CD8-positive, alpha-beta T cell (primary cell): ENCODE measurements at places on chromosomes 7 and 10.

- no peak for DNase-seq
Measured at GRCh38 chr10:72049969-72050781, 38.2 kb downstream of the SPOCK2 start.

DNA sequence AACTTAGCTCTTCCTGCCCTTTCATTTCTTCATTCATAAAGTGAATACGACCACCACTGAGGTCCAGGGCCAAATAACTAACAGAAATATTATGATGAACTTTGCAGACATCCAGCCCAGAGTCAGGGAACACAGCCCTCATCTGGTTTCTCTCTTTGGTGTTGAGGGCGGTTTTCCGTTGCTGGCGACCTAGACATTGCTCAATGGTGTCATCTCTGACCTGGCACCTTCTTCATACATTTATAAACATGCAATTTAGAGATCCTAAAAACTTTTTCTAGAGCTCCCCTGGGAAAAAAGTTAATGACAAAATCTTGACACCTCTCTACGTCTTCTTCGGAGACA lies 324 bp upstream of the TET1 start:
- DNase-seq, result no peak

DNA sequence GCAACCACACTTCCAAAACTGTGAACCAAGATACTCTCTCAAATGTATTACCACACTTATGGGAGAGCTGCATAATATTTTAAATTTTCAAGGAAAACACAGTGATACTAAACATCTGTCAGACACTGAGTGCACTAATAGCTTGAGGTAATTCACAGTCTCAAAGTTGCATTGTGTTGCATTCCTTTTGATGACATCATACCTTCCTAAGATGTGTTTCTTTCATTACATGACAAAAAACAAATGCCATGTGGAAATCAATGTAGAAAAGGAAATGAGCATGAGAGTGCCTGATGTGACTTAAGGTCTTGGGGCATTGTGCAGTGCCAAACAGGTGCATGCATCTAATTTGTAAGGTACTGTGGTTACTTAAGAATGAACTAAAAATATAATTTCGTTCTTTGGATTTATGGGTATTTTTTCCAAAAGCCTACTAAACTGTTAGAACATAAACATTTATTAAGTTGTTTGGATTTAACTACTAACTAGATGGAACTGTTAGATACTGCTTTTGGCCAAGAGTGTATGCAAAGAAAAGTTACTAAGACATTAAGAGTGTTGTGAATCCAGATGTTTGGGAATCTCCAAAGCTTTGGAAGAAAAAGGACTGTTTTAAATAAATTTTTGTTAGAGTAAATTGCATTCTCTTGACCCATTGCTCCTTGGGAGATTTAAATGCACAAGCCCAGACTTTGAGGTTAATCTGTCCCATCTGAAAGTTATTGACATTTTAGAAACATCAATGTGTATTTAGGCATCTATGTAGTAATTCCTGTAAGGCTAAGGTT lies 496.2 kb upstream of the SEMA3D start:
- DNase-seq, result no peak

GRCh38 chr7:27602766-27603165 lies 59.9 kb downstream of the HIBADH start:
- no peak for DNase-seq

DNA sequence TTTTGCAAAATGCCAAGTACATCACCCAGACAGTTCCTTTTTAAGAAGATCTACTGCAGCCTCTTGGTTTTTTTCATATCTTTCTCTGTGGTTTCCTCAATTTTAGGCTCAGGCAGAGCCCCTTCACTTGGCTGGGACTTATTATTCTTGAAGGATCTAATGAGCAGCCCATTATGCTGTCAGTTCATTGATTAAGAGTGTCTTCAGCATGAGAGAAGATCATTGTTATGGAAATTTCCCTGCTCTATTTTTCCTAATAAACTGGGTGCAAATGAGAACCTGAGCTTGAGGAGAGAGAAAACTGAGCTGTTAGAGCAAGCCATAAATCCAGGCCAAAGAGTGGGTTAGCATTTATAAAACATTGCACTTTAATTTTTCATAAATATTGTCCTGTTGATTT lies 146.5 kb downstream of the SEC23IP start:
- DNase-seq, result no peak

GRCh38 chr10:11154333-11154732 lies 136.7 kb downstream of the CELF2 start:
- no peak for DNase-seq

DNA sequence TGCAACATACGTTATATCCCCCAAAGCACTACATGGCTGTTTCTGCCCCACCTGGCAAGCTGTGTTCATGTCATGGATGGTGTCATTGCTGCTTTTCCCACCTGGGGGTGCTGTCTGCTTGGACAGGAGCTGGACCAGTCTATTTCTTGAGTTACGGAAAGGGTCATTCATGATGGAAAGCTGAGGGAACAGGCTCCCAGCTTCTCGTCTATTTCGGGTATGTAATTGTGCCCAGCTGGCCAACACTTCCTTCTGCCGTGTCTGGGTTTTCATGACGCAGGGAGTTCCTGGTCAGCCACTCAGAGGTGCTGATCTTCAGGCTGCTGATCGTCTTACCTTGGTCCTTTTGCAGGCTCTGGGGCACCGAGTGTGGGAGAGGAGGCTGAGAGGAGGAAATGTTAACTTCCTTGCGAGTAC lies 8.6 kb downstream of the BTBD16 start:
- DNase-seq, result no peak

GRCh38 chr10:90399782-90400181 lies 458.1 kb downstream of the HTR7 start:
- DNase-seq, result no peak

GRCh38 chr10:69213591-69214311 lies 6.4 kb upstream of the HKDC1 start:
- DNase-seq, result no peak

GRCh38 chr10:49610458-49611165 lies 502 bp downstream of the SLC18A3 start:
- no peak for DNase-seq

DNA sequence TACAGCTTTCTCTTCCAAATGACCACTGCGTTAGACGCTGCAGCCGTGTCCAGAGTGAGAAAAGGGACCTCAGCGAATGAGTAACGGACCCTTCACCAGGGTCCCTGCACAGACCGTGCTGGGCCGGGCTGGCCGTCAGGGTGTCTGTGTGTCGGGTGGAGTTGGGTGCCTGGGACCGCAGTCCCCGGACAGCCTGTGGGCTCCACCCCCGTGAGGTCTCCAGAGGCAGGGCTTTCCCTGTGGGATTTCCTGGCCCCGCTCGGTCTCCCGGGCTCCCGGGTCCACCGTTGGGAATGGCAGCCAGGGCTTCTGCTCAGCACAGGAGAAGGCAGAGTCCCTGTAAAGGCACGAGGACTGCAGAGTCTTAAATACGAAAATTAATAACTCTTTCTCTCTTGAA lies 509.7 kb downstream of the TCERG1L start:
- no peak for DNase-seq

DNA sequence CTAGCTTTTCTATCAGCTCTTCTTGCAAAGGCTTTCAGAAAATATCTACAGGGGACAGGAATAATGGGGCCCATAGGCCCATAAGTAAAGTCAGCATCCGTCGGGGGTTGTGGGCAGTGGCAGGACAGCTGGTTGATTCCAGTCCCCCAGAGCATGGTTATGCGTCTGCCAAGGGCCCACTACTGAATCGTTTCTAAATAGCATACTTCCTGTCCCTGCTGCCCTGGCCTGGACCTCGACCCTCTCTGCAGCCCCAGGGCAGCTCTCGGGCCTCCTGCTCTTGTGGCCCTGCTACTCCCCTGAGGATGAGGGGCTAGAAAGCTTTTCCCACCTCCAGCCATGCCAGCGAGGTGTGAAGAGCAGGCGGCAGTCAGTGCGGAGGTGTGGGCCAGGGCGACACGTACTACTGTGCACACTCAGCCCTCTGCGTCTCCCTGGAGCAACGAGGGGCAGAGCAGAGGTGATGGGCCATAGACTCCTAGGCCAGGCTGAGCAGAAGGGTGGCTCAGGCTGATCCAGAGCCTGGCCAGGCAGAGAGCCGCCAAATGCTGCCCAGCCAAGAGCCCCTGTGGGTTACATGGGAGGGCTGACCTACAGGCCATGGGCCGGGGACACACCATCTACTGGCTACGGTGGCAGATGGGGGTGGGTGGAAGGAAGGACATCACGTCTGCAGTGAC lies 4.7 kb upstream of the OPN4 start:
- no peak for DNase-seq

DNA sequence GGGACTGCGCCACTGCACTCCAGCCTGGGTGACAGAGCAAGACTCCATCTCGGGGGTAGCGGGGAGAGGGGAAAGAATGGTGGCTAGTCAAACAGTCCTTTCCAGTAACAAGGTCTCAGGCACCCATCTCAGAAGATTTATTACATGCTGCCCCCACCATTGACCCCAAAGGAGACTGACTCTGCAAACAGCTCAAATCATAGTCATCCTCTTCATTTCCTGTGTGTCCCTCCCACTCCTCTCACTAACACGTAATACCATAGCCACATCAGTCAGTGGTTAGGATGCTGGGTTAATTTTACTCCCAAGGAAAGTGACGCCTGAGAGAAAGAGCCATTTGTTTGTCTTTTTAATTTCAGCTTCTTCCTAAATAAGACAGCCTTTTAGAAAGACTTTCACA lies 56.6 kb upstream of the BET1 start:
- DNase-seq, result no peak

GRCh38 chr7:13416071-13416470 lies 573.4 kb downstream of the ETV1 start:
- DNase-seq, result no peak

GRCh38 chr7:130151591-130152492 lies 53.4 kb downstream of the TMEM209 start:
- peak; percentile 65 for DNase-seq

- no peak for DNase-seq
Measured at GRCh38 chr7:86598311-86598710, 45.4 kb upstream of the GRM3 start.

- DNase-seq, result no peak
Measured at GRCh38 chr10:21746118-21746517, 212.1 kb downstream of the MLLT10 start.

GRCh38 chr7:24700521-24701260 lies 56.6 kb downstream of the GSDME start:
- DNase-seq, result no peak

DNA sequence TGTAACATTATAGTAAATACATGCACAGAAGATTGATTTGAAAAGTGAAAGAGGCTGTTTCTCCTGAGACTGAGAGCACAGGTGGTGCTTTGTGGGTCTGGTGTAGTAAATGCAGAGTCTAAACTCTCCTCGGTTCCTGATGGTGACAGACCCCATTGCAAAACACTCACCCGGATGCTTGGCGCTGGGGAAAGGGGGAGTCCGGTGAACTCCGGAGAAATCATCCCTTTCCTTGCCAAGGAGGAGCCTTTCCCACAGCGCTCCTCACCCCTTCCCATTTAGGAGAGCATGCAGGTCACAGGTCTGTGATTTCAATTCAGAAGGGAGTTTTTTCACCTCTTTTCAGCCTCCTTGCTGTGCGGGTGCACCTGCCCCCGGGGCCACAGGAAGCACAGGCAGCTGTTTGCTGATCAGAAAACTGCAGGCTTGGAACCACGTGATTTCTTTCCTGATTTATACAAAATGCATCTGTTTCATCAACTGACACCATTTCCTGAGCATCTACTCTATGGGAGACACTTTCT lies 75.6 kb upstream of the LYZL2 start:
- peak; percentile 51 for DNase-seq

- no peak for DNase-seq
Measured at GRCh38 chr10:117004227-117005025, 561 bp downstream of the SHTN1 start.

DNA sequence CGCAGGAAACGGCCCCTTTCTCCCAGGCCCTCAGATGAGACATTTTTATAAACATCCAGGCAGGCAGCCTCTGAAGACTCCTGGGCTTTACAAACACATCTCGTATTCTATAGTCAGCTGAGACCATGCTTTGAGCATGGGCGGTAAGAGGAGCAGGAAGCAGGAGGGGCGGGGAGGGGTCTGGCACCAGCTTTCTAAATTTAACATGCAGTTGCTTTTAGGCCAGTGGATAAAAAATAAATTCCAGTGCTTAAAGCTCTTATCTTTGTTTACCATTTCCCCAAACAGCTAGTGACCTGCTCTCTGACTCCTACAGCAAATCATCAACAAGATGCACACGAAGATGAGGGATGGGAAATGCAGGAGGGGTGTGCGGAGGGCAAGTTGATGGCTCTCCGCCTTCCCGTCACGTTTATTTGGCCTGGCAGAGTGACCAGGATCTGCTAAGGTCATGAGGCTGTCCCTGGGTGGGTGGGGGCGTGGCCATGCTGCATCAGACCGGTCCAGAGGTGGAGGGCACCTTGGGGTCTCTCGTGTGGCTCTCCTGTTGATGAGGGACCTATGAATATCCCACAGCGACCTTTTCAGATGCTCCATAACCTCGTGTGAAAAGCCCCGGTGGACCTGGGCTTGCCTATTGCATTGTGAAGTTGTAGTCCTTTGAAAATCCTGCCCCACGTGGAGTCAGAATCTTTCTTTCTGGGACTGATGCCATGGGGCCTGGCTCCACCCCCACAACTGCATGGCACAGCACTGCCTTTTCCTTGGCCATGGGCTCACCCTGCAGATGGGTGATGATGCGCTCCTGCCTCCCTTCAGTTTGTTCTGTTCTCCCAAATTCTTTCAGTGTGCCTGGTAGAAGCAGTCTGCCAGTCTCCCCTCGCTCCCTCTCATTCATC lies 67.5 kb downstream of the PARP12 start:
- DNase-seq, result no peak

GRCh38 chr10:85916286-85916685 lies 450.3 kb downstream of the GRID1 start:
- no peak for DNase-seq

DNA sequence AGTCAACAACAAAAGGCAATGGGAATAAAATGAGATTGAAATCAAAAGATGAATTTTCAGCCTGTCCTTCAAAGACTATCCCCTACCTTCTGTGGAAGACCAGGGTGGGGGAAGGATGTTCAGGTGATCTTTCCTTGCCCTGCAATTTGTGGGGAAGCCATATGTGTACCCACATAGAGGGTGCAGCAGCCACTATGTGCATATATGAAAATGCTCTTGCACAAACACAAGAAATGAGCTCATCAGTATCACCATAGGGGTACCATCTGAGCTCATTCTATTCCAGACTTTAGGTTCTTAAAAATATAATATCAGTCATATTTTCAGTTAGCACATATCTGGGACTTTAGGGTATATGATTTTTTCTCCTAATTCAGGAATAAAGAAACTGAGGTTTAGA lies 17.7 kb downstream of the GIMAP5 start:
- no peak for DNase-seq

DNA sequence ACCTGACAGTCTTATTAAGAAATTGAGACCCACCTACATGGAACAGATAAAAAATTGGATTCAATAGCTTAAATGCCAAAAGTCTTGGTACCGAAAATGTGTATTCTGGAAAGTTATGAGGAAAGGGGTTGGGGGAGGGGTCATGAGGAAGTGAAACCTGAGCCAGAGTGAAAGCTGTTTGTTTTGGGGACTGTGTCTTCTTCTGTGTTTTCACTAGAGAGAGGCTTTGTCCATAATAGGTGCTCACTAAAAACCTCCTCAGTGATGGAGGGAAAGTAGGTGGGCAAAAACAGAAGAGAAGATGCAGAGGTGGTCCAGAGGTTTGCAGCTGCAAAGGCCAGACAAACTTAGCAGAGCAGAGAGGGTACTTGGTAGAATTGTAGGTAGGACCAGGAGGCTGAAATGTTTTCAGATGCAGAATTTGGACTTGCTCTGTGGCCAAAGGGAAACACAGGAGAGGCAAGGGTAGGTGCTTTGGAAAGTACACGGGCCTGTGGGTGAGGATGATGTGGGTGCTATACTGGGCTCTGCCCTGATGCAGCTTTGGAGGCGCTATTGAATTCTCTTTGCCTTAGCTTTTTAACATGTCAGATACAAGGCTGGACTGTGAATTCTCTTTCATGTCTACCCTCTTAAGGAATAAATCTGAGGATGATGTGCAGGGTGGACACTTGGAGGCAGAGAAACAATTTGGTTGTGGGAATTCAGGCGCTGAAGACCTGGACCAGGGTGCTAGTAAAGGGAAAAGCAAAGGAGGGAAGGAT lies 254.6 kb downstream of the PTEN start:
- DNase-seq, result no peak
